ENCODE measurements at places on chromosomes 4 and X. TPM values are rescaled to one million over a fixed set of nuclear protein-coding genes. Genes with fewer than 3 reads are reported as not detected.
A peak's percentile ranks its signal among the peaks of the same experiment; 100 is the strongest.

DNA sequence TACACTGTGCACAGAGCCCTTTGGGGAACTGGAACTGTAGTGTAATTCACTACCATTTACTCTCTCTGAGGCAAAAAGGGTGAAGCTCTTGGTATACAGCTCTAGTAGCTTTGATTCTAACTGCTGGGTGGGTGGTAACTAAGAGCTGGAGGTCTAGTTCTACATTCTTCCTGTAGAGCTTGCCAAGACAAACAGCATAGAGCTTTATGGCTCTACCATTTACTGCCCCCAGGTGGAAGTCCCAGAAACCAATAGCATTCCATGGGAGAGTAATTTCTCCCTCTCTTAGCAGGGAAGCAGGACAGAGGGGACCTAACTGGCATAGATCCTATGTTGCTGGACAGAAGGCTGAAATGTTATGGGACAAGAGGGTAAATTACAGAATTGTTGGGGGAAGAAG, 26.7 kb downstream of the HDAC8 start:
- DNase-seq: no peak

DNA sequence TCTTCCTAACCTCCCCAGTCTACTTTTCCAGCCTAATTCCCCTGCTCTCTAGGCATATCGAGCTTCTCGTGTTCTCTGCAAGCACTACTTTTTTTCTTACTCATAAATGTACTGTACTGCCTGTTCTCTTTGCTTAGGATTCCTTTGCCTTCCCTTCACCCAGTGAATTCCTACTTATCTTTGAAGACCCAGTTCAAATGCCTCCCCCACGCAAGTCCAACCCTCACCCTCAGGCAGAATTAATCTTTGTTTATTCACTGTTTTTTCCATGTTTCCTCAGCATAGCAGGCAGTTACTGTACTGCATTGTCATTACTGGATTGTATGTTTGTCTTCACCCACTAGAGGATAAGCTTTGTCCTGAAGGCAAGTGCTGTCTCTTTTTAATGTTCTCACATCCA, 287.7 kb downstream of the BMPR1B start:
- no peak for DNase-seq

The NPY5R gene
- total RNA-seq: not detected

The LUZP4 gene
- not detected for total RNA-seq

DNA sequence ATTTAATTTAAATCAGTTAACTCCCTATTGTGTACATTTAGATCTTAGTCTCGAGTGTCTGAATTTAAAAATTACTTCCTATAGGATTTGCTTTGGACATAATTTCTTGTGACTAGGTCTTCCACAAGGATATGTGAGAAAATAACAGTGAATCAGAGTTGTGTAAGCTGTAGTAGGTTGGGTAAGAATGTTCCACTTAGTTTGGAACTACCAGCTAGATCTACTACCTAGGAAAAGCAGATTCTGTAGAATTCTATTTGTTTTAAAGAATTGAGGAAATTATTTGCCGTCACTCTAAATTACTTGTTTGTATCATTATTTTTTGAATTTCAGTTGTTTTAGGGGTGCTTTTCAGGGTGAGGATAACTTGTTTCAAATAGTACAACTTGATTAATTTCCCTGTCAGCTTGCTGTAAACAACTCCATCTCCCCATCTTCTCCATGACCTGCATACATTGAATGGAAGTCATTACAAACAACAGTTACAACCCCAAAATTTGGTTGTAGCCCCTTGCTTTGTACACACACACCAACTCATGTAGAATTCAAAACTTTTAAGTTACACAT, 1.3 kb downstream of the MTHFD2L start:
- peak; percentile 78 for DNase-seq

GRCh38 chr4:146334862-146335449, 120.6 kb downstream of the REELD1 start:
- DNase-seq: no peak

GRCh38 chr4:107837776-107838618, 13.3 kb downstream of the SGMS2 start:
- no peak for DNase-seq
